Epithelial cell of umbilical artery (primary cell): ENCODE measurements at places on chromosomes 2 and 18. TPM values are rescaled to one million over a fixed set of nuclear protein-coding genes. Genes with fewer than 3 reads are reported as not detected.

Gene REG1B
- not detected in 2 replicates for total RNA-seq

Gene SLC9A4
- total RNA-seq, result not detected in 2 replicates

Gene TGFA
- total RNA-seq, result under 0.01 TPM in 1 of 2 replicates, not detected in the other

Gene POU3F3
- total RNA-seq, result not detected in 2 replicates

Gene TWIST2
- total RNA-seq, result 0.65 and 0.91 TPM in 2 replicates

Gene FABP1
- not detected in 2 replicates for total RNA-seq

Gene TRPM8
- total RNA-seq, result 0.15 TPM in 1 of 2 replicates, not detected in the other

Gene TXNDC2
- total RNA-seq, result not detected in 2 replicates

Gene SLC23A3
- 0.65 and 1.1 TPM in 2 replicates for total RNA-seq

Gene UGT1A8
- total RNA-seq, result not detected in 2 replicates

Gene PAPOLG
- 10.1 and 15.0 TPM in 2 replicates for total RNA-seq

Gene GALNT13
- under 0.01 and 1.6 TPM in 2 replicates for total RNA-seq

Gene SLC38A11
- total RNA-seq, result not detected in 2 replicates

Gene CBLN2
- total RNA-seq, result 1.3 and 5.9 TPM in 2 replicates

Gene CCDC88A
- total RNA-seq, result 27.6 and 41.5 TPM in 2 replicates

Gene PIEZO2
- total RNA-seq, result 0.32 and 2.6 TPM in 2 replicates

Gene PIGN
- 39.6 and 55.6 TPM in 2 replicates for total RNA-seq

Gene CD8B2
- total RNA-seq, result not detected in 2 replicates

Gene UXS1
- total RNA-seq, result 33.6 and 37.0 TPM in 2 replicates

Gene LBX2
- total RNA-seq, result 1.6 and 1.7 TPM in 2 replicates

Gene CENPA
- total RNA-seq, result 19.3 and 21.1 TPM in 2 replicates

Gene NDC80
- 29.6 and 36.6 TPM in 2 replicates for total RNA-seq

Gene PSTPIP2
- 7.4 and 7.8 TPM in 2 replicates for total RNA-seq

Gene GPR45
- total RNA-seq, result not detected in 2 replicates

Gene GTF2A1L
- total RNA-seq, result 0.91 and 1.3 TPM in 2 replicates

Gene RFTN2
- 2.7 and 5.5 TPM in 2 replicates for total RNA-seq

Gene C2orf66
- under 0.01 TPM in 1 of 2 replicates, not detected in the other for total RNA-seq

Gene GRB14
- total RNA-seq, result 4.5 and 11.9 TPM in 2 replicates

Gene CPS1
- 0.65 and 1.8 TPM in 2 replicates for total RNA-seq

Gene LIPG
- total RNA-seq, result 88.9 and 150 TPM in 2 replicates

Gene NPPC
- 0.32 TPM in 1 of 2 replicates, not detected in the other for total RNA-seq
